H4 (cell line): ENCODE measurements at places on chromosomes 4 and X. TPM values are rescaled to one million over a fixed set of nuclear protein-coding genes. Genes with fewer than 3 reads are reported as not detected.

SLC25A43 gene
- 21.5 and 22.0 TPM in 2 replicates for total RNA-seq

TBC1D25 gene
- 2.6 and 3.2 TPM in 2 replicates for total RNA-seq

SCML1 gene
- 12.3 and 16.3 TPM in 2 replicates for total RNA-seq

TMEM156 gene
- total RNA-seq = 1.3 and 2.7 TPM in 2 replicates

KIAA1210 gene
- 0.04 TPM in 1 of 2 replicates, not detected in the other for total RNA-seq

SFRP2 gene
- total RNA-seq = 0.29 TPM in 1 of 2 replicates, not detected in the other

ESX1 gene
- 0.39 and 1.2 TPM in 2 replicates for total RNA-seq

SORBS2 gene
- 0.41 and 1.5 TPM in 2 replicates for total RNA-seq

TEX13D gene
- not detected in 2 replicates for total RNA-seq

USP27X gene
- 1.1 and 3.5 TPM in 2 replicates for total RNA-seq

NDNF gene
- 2.4 and 2.7 TPM in 2 replicates for total RNA-seq

ARHGAP10 gene
- 9.5 and 10.3 TPM in 2 replicates for total RNA-seq

FOXR2 gene
- total RNA-seq = 7.5 and 8.1 TPM in 2 replicates

GRCh38 chr4:172692701-172693100 is 475.9 kb upstream of the GALNT7 start:
- no peak for DNase-seq

DNA sequence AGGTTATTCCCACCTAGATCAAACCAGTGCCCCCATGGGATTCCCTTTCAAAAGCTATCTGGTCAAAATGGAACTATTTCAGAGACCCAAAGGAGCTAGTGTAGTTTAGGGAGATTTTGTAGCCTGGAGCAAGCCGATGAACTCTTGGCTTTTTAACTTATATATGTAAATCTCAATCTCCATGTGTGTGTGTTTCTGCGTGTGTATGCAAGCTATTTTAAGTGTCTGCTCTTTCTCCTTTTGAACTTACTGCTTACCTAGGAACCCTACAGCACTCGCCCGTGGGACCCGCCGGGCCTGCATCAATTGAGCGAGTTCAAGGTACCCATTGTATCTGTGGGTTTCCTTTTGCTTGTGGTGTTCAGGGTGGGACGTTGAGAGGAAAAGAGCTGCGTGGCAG is 10.4 kb downstream of the CSTF2 start:
- DNase-seq = no peak

DNA sequence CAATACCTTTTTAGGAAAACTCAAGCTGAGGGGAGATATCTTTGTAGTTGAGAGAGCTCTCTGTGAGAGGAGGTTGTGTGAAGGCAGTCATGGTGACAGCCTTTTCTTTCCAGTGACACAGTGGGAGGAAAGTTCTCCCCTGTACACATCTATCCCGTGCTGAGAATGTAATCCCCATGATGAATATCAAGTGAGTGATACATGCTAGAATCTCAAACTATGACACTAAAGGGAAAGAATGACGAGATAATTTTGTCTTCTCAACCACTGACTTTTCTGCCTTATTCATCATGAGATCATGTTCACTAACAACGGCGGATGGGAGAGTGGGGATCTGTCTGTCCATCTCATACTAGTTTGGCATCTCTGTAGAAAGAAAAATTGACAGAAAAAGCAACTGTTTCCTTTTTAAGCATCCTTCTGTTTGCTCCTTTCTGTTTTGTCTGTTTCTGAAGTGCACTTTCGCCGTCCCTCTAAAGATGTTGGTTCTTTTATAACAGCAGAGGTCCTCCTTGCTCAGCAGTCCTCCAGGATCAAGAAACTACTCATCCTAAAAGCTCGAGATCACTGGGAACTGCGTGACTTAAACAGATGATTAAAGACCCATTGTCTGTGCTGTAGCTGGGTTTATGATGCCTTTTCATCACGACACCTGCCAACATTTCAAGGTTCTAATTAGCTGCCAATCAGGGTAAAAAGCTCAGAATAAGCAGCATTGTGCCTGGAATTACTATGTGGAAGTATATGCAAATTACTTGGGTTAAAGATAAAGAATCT is 137.6 kb downstream of the DCK start:
- DNase-seq = no peak

DNA sequence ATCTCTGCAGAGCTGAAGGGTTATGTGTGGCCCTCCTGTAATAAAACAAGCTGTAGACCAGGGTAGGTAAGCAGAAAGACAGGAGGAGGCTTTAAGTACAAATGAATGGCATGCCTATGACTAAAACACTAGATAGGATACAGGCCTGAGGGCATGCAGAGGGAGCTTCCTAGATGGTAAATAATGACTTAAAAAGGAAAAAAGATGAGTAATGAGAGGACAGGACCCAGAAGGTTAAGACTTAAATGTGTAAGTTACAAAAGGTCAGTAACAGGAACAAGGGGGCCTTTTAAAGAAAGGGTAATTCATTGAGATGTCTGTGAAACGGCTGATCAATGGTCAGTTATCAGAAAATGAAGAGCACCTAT is 194.8 kb downstream of the SOWAHB start:
- DNase-seq = no peak

- DNase-seq = no peak
Measured at GRCh38 chr4:123401271-123402120, 4.9 kb downstream of the SPRY1 start.

DNA sequence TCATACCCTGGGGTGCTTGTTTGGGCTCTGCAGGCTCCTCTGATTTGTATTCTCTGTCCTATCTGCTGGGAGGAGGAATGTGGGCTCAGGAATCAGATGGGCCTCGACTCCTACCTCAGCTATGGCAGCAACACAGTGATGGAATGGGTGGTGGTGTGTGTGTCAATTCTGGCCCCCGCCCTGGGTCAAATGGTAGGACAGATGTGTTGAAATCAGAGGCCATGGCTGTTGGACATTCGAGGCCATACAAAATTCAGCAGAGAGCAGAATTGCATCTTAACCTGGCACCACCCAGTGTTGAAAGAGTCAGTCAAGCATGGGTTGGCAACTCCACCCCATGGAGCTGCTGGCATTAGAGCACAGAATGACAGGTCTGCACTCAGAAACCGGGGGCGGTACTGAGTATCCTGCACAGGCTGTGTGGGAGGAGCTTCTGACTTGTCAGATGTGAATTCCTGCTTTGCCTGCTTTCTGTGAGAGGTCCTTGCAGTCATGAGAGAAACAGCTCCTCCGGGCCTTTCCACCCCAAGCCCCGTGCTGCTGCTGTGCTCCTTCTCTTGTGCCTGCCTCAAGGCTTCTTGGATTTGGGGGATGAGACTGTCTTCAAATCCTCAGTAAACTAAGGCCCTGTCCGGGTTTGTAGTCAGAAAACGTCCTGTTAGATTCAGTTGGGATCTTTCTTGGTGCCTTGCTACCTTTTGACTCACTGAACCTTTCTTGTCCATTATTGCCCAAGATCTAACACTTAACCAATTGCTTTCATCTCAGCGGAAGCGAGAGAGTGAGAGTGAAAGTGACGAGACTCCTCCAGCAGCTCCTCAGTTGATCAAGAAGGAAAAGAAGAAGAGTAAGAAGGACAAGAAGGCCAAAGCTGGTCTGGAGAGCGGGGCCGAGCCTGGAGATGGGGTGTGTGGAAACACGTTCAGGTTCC is 13.0 kb downstream of the DKC1 start:
- no peak for DNase-seq

GRCh38 chr4:102678695-102679335 is 82.0 kb downstream of the MANBA start:
- DNase-seq = no peak

DNA sequence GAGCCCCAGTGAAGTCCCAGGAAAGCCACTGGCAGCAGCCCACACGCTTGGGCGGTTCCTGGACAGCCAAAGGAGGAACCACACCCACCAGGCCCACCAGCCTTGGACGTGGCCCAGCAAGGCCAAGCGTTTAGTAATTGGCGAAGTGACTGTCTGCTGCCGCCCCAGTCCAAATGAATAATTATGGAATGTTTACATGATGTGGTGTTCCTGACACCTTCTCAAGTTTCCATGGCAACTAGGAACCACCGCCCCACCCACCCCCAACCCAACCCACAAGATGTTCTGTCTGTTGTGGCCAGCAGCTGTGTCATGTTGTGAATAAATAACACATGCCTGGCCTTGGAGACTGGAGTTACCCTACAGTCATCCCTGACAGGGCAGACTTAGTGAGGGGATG is 22.3 kb downstream of the APLN start:
- peak; percentile 27 for DNase-seq

- no peak for DNase-seq
Measured at GRCh38 chr4:25015012-25015411, 15.7 kb downstream of the LGI2 start.

GRCh38 chrX:108731153-108731552 is 5.2 kb downstream of the IRS4 start:
- DNase-seq = no peak

DNA sequence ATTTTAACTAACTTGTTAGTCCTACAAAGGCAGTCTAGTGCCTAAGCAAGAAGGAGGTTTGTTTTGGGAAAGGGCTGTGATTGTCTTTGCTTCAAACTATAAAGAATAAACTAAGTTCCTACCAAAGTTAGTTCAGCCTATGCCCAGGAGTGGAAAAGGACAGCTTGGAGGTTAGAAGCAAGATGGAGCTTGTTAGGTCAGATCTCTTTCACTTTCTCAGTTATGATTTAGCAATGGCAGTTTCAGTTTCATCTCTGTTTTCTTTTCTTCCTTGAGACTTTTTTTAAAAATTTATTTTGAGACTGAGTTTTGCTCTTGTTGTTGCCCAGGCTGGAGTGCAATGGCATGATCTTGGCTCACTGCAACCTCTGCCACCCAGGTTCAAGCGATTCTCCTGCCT is 82.9 kb upstream of the NLGN4X start:
- DNase-seq = no peak

GRCh38 chr4:38611676-38612075 is 52.3 kb upstream of the KLF3 start:
- no peak for DNase-seq

- DNase-seq = no peak
Measured at GRCh38 chr4:39928538-39928937, 49.2 kb downstream of the PDS5A start.

DNA sequence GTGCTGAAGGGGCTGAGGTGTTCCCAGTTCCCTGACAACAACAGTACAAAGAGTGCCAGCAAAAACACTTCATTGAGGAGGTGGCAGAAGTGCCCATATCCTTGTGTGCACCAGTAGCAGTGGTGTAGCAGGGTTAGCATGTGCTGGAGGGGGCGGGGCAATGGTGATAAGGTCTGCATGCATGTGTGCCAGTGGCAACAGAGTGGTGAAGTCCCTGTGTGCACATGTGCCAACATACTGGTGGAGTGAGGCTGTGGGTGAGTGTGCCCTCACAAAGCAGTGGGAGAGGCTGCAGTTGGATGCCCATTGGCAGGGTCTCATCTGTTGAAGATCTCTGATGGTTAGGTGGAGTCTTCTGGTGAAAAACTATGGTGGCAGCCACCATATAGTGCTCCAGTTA is 994.6 kb downstream of the PCDH19 start:
- DNase-seq = no peak

GRCh38 chr4:866761-867390 is 40.9 kb upstream of the CPLX1 start:
- no peak for DNase-seq

GRCh38 chrX:29687687-29688086 is 527.7 kb upstream of the MAGEB2 start:
- peak; percentile 2 for DNase-seq

- DNase-seq = no peak
Measured at GRCh38 chrX:152646961-152647360, 9.3 kb downstream of the GABRQ start.

GRCh38 chr4:38716256-38716655 is 52.3 kb downstream of the KLF3 start:
- no peak for DNase-seq

DNA sequence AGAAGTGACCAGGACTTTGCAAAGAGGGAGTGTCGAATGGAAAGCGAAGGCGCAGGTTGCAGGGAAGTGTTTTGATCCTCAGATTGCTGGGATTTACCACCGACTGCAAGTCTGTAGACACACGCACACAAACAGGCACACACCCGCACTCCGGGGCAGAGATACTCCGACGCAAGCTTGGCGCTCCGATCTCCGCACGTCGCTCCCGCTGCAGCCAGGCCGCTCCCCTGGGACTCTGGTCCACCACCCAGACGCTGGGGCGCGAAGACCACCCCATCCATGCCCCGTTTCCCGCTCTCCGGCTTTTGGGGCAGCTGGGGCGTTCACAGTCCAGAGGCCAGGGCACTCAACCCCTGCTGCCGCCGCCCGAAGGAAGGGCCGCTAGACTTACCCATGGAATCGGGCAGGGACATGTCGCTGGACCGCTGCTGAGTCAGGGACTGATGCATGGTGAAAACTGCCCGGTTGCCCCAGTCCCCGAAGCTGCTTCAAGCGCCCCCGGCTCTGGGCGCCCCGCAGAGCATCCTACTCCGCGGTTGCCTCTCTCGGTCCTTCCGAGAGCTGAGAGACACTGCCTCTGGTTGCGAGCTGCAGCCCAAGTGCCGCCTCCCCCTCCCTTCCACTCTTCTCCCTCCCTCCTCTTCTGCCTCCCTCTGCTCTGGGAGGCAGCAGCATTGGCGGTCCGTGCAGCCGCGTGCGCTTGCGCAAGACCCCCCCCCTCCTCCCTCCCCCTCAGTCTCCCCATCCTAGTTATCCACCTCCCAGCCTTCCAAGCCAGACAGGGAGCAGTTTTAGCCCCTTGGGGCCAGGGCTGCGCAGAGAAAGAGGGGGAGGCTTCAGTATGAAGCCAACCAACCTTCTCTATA is at the start of gene TMEM255A:
TSS of gene TMEM255A (minus strand) at position 601 of the 866 bp plus-strand sequence. CDS start at position 449, 152 bp downstream.
- peak; percentile 36 for DNase-seq

- no peak for DNase-seq
Measured at GRCh38 chrX:31271615-31272471, 200.0 kb upstream of the FTHL17 start.

GRCh38 chrX:10617999-10618351 is 2.4 kb downstream of the MID1 start:
- DNase-seq = peak; percentile 23

DNA sequence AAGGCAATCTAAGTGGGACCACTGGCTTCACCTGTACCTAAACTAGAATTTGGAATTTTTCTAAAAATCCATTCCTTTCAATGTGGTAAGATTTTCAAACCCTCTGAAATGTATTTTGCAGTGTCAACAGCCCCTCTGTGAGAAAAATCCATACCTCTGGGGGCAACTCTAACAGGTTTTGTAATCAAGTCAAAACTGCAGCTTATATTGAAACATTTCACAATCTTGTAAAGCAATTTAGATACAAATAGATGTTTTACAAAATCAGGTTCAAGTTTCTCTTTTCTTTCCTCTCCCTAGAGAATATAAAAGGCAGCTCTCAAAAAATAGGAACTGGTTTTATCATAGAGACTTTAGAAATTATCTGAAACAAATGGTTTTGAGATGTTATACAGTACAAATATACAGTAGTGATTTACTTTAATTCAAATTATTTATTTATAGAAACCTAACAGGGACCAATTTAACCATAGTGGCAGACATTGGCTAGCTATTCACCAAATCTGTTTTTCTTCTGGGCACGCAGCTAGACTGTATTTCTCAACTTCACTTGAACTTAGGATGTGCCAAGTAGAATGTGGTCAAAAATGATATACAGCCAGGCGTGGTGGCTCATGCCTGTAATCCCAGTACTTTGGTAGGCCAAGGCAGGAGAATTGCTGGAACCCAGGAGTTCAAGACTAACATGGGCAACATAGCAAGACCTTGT is 36.3 kb upstream of the SPINK2 start:
- DNase-seq = peak; percentile 40
